ENCODE measurements at places on chromosomes 3 and 15. TPM values are rescaled to one million over a fixed set of nuclear protein-coding genes. Genes with fewer than 3 reads are reported as not detected.

GPR160 gene
- 7.7 TPM for total RNA-seq

EPHB3 gene
- total RNA-seq, result not detected

TBC1D23 gene
- total RNA-seq, result 45.9 TPM

C3orf49 gene
- total RNA-seq, result not detected

WDR72 gene
- total RNA-seq, result not detected

PLA2G4E gene
- not detected for total RNA-seq

GOLGA6L7 gene
- total RNA-seq, result not detected

MAGEL2 gene
- 0.33 TPM for total RNA-seq

ATP13A4 gene
- total RNA-seq, result under 0.01 TPM

SNTN gene
- not detected for total RNA-seq

EXD1 gene
- not detected for total RNA-seq

IL17RE gene
- 0.33 TPM for total RNA-seq

CCRL2 gene
- total RNA-seq, result 5.6 TPM

SPG21 gene
- total RNA-seq, result 86.9 TPM

RAB43 gene
- 43.1 TPM for total RNA-seq

GOLGA8Q gene
- 0.48 TPM for total RNA-seq

NMB gene
- 4.6 TPM for total RNA-seq

CISH gene
- total RNA-seq, result 0.33 TPM

GOLGA6L9 gene
- total RNA-seq, result 1.3 TPM

All from vein endothelial cell (primary cell).